ENCODE measurements at places on chromosomes 5 and 9.

DNA sequence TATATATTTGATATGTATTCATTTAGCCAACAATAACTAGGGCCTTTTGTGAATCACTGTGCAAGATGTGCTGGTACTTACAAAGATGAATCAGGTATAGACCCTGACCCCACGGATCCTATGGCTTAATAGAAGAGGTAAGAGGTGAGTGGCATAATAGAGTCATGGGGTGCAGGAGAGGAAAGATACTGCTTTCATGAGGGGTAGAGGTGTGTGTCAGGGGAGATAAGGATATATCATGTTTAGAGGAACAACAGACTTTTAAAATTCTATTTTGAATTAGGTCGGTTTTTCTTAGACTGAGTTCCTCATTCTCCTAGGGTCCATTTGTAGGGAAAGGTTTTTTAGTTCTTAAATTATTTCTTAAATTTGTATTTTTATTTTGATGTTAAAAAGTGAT is 27.8 kb downstream of the ZCCHC7 start:
- DNase-seq, result no peak

DNA sequence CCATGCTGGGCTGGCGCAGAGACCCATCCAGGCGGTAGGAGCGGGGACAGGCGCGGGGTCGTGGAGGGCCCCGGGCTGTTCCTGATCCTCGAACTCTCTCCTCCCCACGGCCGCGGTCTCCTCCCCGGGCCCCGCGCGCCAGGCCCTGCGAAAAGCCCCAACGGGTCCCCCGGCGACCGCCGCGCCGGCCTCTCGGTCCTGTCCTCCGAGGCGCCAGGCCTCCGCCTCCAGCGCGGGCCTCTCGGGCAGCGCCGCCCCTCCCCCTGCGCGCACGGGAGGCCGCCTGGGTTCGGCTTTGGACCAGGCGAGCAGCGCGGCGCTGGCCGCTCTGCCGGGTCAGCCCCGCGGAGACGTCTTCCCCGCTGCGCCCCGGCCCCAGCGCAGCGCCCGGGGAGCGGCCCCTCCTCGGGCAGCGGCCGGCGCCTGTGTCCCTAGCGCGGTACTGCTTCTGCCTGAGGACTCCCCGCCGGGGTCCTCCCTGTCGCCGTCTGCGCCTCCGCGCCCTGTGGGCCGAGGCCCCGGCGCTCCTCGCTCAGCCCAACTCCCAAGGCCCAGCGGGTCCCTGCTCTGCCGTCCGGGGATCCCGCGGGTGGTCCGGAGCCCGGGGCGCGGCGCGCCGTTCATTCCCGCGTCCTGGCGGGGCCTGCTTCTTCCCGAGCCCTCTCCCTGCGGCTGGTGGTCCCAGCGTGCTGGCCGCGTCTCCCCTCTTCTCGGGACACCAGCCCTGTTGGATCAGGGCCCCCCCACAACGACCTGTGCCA is 13.4 kb downstream of the COL23A1 start:
- no peak for DNase-seq

DNA sequence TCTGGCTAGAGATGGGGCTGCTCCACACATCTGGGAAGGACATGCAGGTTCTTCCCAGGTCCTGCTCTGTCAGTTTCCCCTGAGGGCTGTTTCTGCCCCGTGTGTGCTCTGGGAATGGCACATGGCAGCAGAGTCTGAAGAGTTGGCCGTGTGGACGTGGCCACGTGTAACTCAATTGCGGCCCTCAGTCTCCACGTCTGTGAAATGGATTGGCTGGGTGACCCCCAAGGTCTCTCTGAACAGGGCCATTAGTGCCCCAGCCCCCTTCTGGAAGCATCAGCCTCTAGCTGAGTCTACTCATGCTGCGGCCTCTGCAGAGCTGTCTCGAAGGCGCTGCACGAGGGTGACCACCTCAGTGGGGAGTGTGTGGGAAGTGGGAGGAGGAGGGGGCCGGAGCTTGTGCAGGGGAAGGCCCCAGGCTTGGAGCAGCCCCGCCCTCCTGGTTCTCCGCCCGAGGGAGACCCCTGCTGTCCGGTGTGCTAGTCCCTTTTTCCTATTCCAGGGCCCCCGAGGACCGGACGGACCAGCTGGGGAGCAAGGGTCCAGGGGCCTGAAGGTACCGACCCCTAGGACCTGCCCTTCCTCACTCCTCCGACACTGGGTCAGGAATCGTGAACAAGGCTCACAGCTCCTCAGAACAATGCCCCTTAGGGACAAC is 58.9 kb upstream of the ORM1 start:
- no peak for DNase-seq

DNA sequence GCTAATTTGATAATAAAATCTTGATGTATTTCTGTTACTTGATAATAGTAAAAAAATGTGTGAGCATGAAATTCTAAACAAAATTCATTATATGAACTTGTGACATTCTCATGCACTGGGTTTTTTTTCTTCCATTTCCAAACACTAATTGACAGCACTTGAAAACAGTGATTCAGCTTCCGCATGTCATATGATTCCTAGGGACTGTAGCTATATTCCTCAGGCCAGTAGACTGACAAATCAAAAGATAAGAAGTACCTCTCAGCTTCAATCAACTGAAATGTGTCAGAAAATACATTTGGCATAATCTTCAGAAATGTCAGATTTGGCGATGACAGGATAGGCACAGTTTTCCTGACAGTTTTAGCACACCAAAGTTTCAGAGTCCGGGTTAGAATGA is 52.5 kb downstream of the EFNA5 start:
- DNase-seq, result peak; percentile 63

GRCh38 chr5:32339198-32339597 is 26.5 kb upstream of the MTMR12 start:
- peak; percentile 22 for DNase-seq

DNA sequence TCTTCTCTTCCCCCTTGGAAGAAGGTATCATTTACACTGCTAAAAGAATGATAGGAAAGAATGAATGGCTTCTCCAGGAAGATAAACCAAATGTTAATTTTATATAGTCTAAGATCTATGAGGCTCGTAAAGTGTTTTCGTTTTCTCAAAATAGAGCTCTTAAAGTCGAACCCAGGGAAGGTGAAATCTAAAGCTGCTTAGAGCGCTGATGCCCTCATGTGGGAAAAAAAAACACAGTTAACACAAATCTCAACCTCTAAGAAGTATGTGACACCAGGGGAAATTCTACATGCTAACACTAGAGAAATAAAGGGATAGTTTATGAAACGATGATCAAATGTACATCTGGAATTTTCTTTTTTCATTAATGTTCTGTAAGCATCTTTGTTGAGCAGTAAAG is 257.9 kb downstream of the RASEF start:
- DNase-seq, result no peak

- no peak for DNase-seq
Observed at GRCh38 chr5:132753135-132753987, 6.1 kb downstream of the CCNI2 start.

DNA sequence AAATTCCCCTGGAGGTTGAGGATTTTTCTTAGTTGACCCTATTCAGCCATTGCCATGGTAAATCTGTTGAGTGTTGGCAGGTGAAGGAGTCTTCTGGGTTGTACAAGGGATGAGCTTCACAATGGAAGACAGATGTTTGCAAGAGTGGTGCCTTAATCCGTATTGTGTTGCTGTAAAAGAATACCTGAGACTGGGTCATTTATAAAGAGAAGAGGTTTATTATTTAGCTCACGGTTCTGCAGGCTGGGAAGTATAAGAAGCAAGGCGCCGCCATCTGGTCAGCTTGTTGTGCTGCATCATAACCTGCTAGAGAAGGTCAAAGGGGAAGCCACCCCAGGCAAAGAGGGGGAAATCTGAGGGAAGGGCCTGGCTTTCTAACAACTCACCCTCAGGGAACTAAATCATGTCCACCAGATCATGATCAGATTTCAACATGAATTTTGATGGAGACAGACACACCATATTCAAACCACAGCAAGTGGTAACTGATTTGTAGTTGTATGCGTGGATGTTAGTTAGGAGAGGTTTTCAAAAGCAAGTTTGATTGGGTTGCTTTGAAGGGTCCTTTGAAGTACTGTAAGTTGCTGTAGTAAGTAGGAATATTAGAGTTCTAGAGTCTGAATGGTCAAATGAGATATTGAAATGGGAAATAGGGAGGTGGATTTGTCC is 2.5 kb downstream of the TNPO1 start:
- DNase-seq, result peak; percentile 75

DNA sequence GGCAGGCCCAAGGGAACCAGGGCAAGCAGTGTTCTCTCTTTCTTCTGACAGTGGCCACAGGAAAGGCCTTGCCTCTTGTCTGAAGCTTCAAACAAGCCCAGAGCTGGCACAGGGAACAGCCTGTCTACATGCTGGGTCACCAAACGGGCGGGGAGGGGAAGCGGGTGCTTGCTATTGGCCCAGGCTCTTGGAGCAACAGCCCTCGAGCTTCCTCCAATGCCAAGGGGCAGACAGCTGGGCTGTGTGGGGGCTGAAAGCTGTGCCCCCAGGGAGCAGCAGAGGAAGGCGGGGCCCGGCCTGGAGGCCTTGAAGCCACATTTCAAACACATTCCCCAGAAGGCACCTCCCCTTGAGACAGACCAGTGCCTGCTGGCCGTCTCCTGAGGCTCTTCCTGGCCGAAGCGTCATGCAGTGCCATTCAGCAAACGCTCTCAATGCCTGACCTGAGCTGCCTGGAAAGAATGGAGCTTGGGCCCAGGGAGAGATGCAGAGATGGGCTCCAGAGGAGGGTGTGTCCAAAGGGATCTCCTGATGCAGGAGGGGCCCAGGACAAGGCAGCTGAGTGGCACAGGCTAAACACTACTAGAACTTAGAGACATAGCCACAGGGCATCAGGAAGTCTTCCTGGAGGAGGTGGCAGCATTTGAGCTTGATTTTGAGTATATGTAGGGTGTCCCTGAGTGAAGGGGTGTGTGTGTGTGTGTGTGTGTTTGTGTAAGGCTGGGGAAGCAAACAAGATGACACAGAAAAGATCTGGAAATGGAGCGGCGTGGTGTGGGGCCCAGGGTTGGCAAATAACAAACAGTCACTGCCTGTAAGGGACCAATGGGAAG is 2.5 kb downstream of the FIBCD1 start:
- peak; percentile 37 for DNase-seq

DNA sequence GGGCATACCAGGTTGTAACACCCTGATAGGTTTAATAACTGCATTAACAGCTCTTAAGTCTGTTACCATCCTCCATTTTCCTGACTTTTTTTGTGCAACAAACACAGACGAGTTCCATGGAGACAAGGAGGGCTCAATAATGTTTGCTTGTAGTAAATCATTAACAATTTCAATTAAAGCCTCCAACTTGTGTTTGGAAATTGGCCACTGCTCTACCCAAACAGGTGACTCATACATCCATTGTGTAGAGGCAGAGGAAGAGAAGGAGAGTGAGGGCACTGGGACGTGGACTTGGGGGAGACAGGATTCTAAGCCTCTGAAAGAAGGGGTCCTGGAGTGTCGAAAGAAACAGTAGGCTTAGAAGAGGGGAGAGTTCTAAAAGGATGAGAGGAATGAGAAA is 213.6 kb upstream of the KCNN2 start:
- DNase-seq, result no peak

DNA sequence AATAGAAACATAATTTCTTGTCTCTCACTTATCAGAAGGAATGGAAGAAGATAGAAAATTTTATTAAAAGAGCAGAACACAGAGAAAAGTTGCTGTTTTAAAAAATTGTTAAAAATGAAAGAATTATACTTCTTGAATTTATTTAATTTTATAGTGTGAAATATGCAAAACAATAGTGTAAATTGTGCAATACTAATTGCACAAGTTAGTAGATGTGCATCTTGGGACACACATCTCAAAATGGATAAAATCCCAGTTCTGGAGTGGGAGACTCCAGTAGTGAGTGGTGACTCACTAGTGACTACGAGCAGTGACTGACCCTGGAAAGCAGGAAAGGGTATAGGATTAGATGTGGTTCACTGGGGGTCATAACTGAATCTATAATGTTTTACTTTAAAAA is 223.2 kb downstream of the MSX2 start:
- no peak for DNase-seq

DNA sequence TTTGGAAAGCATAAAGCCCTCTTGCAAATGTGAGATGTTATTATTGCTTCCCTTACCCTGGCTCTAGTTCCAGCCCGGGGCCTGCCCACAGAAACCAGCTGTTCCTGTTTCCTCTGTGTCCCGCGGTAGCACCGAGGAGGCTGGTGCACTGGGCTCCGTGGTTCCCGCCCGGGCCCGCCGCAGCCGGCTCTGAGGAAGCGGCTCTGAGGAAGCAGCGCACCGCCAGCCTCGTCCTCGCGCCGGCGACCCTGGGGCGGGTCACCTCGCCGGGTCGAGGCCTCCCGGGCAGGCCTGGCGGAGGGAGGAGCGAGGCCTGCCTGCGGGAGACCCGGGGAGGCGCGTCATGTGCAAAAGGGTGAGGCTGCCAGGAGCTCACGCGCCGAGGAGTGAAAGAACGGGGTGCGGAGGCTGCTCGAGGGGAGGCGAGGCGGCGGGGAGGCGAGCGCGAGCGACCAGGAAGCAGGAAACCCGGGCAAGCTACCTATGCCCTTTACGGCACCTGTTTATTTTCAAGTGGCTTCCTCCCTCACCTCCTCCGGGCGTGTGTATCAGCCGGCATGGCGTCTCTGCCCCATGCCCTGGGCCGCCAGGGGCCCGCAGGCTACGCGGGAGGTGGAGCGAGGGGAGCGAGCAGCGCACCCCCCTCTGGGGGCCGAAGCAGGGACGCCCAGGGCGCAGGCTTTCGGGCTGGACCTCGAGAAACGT is 61.3 kb upstream of the MEGF10 start:
- peak; percentile 28 for DNase-seq

DNA sequence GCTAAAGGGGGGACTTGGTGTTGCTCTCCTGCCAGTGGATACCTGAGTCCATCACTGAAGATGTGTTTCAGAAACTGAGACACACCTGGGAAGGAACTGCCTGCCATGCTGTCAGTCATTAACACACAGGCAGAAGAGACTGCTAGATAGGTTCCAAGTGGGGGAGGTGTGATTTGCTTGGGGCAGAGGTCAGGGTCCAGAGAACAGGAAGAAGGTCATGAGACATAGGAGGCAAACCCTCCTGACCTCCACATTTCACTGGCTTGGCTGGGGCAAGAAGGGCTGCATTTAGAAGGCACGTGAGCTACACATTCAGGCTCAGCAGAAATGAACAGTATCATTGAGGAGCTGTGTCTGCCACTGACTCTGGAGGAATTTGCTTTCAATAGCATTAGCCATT is 215.8 kb downstream of the HSPA4 start:
- no peak for DNase-seq

- no peak for DNase-seq
Observed at GRCh38 chr5:135179308-135179980, 145.4 kb upstream of the PITX1 start.

DNA sequence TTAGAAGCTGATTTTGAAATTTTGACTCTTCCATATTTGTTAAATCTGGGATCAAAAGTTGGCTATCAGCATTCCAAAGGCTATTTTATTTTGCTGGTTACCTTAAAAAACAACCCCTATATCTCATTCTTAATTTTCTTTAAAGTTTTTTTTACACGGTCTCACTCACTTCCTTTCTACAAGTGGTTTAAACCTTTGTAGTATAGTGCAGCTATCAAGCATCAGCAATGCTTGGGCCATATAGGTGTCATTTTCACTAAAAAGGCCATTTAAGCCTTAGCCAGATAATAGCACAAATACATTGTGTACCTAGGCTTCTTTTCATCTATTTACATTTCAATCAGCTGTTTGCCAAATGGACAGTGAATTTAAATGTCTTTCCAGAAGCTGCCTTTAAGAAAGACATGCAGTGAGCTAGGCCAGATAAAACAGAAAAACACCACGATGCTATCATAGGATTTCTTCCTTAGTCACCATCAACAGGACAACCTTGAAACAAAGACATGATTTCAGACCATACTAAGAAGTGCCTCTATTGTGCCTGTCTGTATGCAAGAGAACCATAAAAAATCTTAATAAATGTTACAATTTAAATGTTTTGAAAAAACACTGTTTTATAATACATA is 104.2 kb downstream of the RAPGEF6 start:
- DNase-seq, result peak; percentile 33

GRCh38 chr9:36517131-36517530 is 55.6 kb upstream of the MELK start:
- DNase-seq, result no peak
